Fibroblast of villous mesenchyme (primary cell): ENCODE measurements at places on chromosomes 1 and 21. TPM values are rescaled to one million over a fixed set of nuclear protein-coding genes. Genes with fewer than 3 reads are reported as not detected.

HRNR gene
- not detected in 2 replicates for total RNA-seq

HSPA6 gene
- total RNA-seq: under 0.01 TPM in 2 replicates

BSND gene
- not detected in 2 replicates for total RNA-seq

PRR9 gene
- under 0.01 TPM in 1 of 2 replicates, not detected in the other for total RNA-seq

IL6R gene
- total RNA-seq: 11.6 and 30.2 TPM in 2 replicates

KRTAP10-9 gene
- not detected in 2 replicates for total RNA-seq
